ENCODE measurements at places on chromosomes 6 and 20.

- DNase-seq: no peak
Measured at GRCh38 chr6:36201612-36202011, 5.1 kb downstream of the BRPF3 start.

GRCh38 chr20:35171753-35172433 is at the start of gene PROCR:
TSS of gene PROCR (plus strand) at chr20:35172072. CDS start at chr20:35172155, 83 bp downstream.
- DNase-seq: peak; percentile 83

DNA sequence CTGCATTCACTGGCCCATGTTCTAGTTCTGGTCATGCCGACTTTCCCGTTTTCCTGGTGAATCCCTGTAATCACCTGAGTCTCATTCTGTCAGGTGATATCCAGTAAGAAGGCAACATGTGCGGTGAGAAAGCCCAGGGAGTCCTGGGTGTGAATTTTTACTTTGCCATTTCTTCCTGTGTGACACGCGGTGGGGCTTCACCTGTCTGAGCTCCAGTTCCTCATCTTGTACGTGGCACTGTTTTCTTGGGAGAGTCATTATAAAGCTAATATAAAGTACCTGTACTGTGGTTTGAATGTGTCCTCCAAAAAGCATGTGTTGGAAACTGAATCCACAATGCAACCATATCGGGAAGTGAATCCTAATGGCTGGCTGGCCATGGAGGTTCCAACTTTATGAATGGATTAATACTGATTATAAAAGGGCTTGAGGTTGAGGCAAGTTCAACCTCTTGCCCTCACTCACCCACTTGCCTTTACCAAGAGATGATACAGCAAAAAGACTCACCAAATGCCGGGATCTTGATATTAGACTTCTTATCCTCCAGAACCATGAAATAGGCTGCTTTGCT is 5.1 kb downstream of the HLA-E start:
- no peak for DNase-seq

GRCh38 chr6:74280130-74280692 is 584.2 kb downstream of the CD109 start:
- DNase-seq: no peak

GRCh38 chr6:53651205-53651763 is 14.3 kb downstream of the KLHL31 start:
- peak; percentile 84 for DNase-seq

DNA sequence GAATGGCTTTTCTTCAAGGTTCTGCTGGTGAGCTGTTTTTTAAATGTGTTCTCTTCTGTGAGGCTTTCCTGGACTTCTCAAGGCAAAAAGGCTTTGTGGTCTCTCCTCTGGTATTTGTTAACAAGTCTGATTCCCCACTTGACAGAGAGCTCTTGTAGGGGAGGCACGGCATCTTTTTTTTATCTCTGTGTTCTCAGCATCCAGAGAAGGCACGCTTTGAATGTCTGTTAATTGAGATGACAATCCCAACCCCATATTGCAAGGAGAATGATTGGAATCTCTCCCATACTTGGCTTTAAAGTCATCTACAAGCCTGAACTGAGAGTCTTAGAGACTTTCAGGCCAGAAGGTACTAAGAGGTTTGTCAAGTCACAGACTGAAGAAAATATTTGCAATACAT is 22.6 kb downstream of the EDN1 start:
- no peak for DNase-seq

DNA sequence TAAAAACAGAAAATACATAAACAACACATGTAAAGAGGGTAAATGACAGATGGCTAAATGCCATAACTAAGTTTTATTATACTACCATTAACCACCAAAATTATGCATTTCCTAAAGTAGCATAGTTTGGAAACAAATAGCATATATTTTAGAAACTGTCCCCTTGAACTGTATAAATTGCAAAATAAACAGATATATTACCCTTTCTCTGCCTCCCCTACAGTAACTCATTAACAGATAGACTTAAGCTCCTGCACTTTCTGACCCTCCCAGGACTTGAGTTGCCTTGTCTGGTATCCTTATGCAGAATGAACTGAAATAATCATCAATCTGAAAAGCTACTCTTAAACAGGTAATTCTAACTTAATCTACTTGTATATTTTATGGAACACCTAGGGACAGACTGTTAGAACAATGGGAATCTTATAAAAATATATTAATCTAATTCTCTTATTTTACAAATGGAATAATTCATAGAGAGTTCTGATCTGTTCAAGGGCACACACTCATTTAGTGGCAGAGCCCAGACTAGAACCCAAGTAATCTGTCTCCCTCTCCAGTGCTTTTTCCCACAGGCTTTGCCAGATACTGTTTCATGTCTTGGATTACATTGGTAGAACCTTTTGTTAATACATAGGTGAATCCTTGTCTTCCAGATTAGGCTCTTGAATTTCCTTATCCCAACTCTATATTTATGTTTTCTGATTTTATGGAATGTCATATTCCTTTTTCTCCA is 50.6 kb upstream of the LOC128125822 start:
- no peak for DNase-seq

DNA sequence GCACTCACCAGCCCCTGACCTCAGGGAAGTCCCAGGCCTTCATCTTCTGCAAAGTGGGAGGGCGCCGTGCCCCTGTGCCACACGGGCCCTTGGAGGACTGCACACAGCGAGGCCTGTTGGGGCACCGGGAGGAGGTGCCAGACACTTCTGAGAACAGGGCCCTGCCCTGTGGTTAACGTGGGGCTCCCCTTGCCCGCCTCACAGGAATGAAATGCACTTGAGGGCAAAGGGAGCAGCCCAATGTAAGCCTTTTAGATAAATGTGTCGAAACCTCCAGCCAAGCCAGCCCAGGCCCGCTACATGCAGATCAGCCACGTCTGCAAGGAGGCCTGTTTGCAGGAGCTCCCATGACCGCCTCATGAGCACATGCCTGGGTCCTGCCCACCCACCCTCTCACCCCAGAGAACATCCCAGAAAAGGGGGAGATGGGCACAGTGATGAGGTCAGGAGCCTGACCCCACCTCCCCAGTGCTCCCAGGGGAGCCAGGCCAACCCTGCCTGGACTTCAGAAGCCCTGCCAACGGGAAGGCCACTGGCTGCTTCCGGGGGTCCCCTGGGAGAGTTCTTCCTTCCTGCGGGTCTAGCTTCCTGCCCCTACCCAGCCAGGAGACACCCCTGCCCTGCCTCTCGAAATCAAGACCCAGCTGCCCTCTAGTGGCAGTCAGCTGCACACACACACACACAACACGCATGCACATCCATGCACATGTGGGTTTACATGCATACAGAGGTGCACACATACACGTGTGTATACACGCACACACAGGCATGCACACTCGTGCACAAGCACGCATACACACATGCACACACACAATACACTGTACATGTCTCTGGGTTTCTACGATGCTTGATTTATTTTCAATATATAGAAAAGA is 178.7 kb downstream of the TAF4 start:
- DNase-seq: peak; percentile 68

DNA sequence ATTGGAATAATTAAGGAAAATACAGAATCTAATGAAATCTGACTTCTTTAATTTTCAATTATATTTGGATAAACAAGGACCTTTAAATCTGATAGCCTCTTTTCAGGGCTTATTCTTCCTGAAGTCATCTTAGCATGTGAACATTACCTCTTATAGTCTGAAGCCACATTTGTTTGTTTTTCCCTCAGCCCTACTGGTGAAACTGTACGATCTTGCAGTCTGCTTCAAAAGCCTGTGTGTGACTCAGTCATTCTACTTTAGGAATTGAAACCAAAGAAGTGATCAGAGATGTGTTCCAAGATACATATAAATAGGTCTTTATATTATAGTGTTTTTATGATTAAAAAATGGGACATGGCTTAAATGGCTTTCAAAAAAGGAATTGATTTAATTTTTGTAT is 67.5 kb downstream of the MACROD2 start:
- DNase-seq: peak; percentile 24

- DNase-seq: no peak
Measured at GRCh38 chr6:160679402-160679769, 15.3 kb upstream of the LPA start.

DNA sequence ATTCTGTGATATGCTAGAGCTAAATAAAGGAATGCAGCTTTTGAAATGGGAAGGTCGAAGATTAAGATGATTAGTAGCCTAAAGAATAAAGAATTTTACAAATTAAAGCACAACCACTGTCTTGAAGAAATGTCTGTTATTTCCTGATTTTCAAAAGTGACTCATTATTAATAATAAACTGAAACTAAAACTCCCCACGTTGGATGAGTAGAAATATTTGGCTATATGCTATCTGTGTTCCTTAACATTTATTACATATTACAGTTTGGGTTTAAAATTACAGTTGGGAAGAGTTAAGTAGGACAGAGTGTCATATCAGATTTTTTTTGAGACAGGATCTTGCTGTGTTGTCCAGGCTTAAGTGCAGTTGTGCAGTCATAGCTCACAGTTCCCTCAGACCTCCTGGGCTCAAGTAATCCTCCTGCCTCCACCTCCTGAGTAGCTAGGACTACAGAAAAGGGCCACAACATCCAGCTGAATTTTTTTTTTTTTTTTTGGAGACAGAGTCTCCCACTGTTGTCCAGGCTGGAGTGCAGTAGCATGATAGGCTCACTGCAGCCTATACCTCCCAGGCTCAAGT is 47.1 kb downstream of the AKIRIN2 start:
- no peak for DNase-seq

GRCh38 chr6:134240665-134241431 is 77.1 kb downstream of the SGK1 start:
- DNase-seq: no peak

- DNase-seq: no peak
Measured at GRCh38 chr6:34527751-34528670, 28.1 kb downstream of the SPDEF start.
